Gastroesophageal sphincter (tissue), 4 donors: ENCODE measurements at places on chromosomes 6 and 20. TPM values are rescaled to one million over a fixed set of nuclear protein-coding genes. Genes with fewer than 3 reads are reported as not detected.

DNA sequence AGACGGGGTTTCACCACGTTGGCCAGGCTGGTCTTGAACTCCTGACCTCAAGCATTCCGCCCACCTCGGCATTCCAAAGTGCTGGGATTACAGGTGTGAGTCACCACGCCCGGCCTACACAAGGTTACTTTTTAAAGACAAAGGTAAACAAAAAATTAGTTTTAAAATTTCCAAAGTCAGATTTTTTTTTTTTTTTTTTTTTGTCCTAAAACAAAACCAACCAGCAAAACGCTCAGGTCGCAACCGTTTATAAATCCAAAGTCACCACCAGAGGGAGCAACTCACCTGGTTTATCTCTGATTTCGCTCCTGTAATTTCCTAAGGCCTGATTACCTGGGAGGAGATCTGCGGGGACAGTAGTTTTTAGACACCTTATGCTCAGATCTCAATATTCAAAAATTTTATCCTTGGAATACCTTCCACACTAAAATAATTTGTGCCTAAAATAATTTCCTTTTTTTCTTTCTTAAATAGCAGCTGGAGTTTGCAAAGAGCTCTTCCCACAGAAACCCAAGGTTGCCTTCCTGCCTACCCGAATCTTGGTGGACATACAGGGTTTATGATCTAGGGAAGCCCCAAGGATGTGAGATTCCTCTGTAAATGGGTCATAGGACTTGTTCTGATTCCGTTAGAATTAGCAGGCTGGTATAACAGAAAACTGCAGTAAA lies 19.8 kb upstream of the TREM1 start:
- no peak for ATAC-seq

- no peak for ATAC-seq
Measured at GRCh38 chr6:53214172-53214571, 65.5 kb upstream of the GCM1 start.

DNA sequence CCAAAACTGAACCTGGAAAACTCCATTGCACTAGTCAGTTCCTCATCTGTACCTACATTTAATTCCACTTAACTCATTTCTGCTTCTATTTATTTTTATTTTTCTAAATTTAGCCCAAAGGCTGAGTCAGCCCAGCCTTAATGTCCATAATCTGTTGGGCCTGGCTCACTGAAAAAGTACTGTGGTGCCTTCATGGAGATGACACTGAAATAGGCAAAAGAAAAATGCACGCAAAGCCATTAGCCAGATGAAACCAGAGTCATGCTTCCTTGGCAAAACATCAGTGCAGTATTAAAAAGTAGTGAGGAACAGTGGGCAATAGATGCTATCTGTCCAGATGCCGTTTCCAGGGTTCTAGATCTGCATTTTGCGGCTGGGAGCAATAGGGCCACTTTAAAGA lies 14.7 kb upstream of the PLCB4 start:
- ATAC-seq = no peak

- no peak for ATAC-seq
Measured at GRCh38 chr6:69089539-69089938, 454.5 kb downstream of the ADGRB3 start.

GRCh38 chr6:119521251-119521650 lies 171.7 kb upstream of the MAN1A1 start:
- no peak for ATAC-seq

DNA sequence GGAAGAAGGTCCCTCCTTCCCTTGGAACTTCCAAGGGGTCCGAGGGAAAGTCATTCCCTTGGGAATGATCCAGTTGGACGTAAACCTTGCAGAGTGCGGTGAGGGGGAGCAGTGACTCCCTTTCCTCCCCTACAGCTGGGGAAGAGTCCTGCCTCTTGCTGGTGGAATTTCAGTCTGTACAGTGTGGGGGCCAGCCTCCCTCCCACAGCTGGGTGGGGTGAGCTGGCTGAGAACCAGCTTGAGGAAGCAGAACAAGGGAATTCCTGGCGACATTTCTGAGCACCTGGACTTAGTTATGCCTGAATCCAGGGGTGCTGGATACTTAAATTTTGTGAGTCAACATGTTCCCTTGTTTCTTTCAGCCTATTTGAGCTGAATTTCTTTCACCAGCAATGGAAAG lies 152.0 kb downstream of the ANKRD60 start:
- no peak for ATAC-seq

DNA sequence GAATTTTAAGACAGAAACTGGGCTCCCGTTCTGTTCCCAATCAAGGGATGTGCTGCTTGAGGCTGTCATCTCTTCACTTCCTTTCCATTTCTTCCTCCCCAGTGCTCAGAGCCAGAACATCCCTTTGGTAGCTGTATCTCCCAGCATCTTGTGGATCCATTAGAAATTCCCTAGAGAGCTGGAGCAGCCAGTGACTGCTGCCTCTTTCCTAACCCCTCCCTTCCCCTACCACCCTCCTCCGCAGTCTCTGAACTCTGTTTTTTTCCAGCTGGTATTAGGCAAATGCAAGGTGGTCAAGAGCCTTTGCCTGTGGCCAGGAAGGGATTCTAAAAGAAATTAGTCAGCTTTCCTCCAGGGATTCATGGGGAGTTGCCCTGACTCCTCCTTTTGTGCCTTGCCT lies 208.0 kb downstream of the EYA2 start:
- ATAC-seq = peak; percentile 64

DNA sequence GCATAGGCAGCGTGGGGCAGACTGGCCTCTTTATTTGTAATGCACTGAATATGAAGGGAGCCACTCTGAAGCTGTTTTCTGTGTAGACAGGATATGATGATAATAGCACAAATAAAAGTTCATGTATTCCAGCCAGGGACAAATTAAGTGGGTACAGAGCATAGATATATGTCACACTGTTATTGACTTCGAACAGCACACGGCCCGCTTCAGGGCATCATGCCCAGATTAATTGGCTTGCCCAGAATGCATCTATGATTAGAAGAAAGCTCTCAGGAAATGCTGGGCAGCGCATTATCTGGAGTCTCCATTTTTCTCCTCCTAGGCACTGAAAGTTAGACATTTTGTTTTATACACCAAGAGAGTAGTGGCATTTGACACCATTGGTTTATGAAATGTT lies 26.3 kb upstream of the SASH1 start:
- no peak for ATAC-seq

GRCh38 chr20:20566516-20566915 lies 145.9 kb downstream of the RALGAPA2 start:
- ATAC-seq = no peak

The GLP1R gene
- not detected for total RNA-seq

The PLN gene
- total RNA-seq = 555 TPM

DNA sequence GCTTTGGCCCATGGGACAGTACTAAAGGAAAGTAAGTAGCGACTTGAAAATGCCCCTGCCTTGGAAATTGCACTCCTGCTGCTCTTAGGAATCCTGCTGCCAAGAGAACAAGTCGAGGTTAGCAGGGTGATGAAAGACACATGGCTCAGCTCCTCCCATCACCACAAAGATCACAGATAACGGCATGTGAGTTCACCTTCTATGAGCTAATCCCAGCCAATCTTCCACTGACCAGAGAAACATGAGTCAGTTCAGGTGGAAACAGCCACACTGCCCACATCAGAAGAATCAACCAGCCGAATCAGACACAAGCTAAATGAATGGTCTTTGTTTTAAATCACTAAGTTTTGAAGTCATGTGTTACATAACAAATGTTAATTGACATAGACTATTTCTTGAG lies 106.3 kb downstream of the PRKN start:
- no peak for ATAC-seq

DNA sequence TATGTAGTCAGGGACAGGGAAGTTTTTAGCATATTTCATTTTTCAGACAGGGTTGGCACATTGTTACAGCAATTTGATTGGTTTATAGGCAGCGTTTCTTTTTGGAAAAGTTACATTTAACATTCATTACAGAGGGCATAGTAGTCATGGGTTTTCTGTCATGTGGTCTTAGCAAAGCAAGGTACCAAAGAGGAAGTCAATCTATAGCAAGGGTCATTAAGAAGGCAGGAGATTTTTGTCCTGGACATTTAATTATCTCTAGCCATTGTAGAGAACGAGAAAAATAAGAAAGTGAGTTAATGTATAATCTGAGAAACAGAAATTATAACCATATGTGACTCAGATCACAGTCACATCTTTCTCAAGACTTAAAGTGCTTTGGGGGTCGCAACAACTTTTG lies 47.4 kb downstream of the TPD52L1 start:
- no peak for ATAC-seq
